Hypothalamus (tissue), 51 donors: ENCODE measurements at places on chromosomes 11 and 22.

- DNase-seq = no peak
These were observed 421.9 kb upstream of the CADM1 start for GRCh38 chr11:115926138-115926537.

DNA sequence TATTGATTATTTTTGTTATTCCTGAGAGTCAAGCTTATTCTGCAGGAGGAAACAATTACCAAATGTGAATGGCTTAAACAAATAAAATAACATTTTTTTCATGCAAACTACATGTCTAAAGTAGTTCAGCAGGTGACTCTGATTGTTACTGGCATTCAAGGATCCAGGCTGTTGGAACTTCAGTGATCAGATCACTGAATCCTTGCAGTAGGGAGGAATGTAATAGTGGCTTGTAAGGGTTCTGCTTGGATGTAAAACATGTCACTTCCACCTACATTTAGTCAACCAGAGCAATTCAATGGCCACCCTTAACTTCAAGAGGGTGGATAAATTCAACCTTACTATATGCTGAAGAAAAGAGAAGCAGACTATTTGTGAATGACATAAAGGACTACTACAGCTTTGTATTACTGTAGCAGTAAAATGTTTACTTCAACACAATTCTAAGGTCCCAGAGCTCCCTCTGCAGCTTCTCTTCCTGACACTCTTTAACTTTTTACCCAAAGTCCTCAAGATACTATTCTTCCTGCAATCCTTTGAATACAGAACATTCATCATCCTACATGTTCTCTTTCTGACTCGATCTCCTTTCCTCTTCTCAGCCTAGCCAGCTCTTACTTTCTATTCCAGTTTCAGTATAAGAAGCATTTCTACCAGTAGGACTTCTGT lies 284.0 kb downstream of the LRRC4C start:
- DNase-seq = no peak

DNA sequence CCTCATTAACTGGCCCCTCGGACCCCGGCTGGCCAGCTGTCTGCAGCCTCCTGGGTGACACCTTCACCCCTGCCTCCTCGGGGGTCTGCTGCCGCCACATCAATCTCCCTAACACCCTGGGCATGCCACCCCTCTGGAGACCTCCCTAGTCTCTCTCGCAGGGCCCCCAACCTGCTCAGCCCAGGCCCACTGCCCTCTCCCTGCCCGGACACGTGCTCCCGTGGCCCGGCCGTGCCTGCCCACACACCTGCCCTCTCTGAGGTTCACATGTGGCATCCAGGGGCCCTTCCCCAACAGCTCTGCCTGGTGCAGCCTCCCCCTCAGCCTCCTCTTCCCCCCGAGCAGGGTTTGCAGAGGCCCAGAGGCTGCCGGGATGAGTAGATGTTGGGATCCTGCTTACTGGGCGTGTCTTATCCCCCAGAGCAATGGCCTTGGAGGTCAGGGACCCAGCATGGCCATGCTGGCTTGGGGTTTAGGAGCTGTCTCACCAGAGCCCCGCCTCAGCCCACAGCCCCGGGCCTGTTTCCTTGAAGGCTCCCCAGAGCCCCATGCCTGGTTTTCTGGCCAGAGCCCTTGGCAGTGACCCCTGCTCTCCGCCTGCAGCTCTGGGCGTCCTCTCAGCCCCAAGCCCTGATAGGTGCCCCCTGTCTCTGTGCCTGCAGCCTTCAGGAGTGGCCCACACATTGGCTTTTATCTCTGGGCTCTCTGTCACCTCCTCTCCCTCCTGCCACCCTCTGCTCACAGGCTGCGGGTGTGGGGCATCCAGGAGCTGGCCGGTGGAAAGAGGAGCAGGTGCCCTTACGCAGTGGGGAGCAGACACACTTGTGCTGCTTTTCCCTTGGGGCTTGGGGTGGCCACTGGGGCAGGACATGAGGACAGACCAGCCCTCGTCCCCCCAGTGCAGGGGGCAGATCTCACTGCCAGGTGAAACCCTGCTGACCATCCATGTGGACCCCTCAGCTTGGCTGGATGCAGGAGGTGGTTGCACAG lies 25.7 kb upstream of the SEPTIN5 start:
- DNase-seq = no peak

GRCh38 chr11:2298131-2298794 lies 3.5 kb downstream of the C11orf21 start:
- DNase-seq = no peak

- no peak for DNase-seq
These were observed 30.1 kb downstream of the SMCO4 start for GRCh38 chr11:93512949-93513667.

DNA sequence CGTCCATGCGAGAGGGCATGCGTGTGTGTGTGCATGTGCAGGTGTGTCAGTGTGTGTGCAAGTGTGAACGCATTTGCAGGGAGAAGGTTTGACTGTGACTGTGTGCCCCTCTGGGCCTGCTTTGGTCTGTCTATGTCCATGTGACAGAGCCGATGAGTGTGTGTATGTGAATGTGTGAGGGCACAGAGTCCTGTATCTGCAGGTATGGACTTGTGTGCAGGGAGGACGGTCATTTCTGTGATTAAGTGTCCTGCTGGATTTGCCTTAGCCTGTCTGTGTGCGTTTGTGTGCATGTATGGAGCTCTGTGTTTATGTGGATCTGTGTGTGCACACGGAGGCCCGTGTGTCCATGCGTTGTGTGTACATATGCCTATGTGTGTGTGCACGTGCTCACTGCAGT lies 5.4 kb downstream of the EMID1 start:
- no peak for DNase-seq

DNA sequence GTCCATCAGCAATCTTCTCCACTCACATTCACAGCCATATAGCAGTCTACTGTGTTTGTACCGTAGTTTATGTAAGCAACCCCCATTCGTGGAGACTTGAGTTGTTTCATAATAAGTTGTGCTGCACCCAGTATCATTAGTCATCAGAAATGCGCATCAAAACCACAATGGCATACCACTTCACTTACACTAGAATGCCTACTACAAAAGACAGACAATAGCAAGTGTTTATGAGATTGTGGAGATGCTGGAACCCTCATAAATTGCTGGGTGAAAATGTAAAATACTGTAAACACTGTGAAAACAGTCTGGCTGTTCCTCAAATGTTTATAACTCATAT lies 133.3 kb downstream of the ATXN10 start:
- DNase-seq = no peak

DNA sequence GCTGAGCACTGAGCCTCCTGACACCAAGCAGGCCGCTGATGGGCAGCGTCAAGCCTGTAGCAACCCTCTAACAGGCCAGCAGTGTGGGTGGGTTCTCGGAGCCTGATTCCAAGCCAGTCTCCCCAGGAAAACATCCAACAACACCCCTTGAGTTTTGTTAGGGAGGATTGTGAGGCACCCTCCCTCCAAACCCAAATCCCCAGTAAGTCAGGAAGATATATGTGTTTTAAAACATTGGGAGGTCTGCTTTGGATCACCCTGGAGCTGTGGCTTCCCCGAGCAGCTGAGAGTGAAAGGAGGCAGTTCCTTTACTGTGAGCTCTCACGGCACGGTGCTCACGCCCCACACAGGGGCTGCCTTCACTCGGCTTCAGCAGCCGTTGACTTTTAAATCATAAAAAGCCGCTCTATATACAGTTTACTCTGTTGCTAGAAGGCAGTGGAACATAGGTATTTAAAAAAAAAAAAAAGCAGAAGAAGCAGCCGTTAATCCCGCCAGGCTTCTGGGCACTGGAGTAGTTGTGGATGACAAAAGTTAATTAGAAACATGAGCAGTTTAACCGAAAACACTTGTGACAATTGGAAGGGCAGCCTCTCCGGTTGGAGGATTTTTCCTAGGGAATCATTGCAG lies 218.6 kb downstream of the NAV2 start:
- no peak for DNase-seq
